NAMALWA (cell line): ENCODE measurements at places on chromosomes 7 and 10.

DNA sequence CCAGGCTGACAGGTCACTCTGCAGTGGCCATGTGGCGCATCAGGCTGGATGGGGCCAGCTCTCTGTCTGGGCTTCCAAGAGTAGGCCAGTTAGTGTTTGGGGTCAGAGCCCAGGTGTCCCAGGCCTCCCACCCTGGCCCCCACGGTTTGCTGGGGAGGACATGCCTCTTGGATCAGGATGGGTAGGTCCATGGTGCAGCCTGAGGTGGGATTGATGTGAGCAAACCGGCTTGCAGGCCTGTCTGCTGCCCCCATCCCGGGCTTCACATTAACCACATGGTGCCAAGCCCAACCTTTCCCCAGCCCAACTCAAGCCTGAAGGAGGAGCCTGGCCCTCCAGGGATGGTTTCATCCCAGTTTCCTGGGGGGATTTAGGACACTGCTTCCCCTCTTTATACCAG lies 39.2 kb downstream of the LDB3 start:
- DNase-seq, result no peak

DNA sequence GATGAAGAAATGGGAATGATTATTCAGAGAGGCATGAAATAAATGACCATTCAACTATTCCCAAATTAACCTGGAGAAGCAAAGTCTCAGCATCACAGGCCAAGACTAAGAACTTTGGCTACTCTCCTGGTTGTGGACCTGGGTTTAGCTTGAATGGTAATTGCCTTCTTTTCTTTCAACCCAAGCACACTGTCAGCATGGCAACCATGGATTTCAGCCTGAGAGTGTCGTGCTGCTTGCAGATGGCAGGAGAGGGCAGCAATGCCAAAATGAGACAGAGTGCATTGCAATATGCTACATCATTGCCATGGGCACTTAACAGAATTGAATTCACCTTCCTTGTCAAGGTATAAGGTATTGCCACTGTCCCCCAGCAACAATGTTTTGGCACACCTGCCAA lies 767.2 kb downstream of the REEP3 start:
- no peak for DNase-seq

DNA sequence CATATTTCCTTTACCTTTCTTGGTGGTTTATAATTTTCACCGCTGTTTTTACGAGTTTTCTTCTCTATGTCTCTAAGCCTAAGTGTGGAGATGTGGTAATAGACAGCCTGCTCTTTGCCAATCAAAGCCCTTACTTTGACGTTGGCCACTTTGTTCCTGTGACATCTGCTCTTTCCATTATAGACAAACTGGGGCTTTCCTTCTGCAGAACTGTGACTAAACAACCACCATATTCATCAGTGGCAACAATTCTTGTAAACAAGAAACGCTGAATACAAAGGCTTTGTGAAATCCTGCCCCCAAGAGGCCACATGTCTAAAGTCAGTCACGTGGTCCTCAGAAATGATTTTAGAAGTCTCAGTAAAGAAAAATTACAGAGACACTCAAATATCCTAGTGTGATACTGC lies 59.6 kb upstream of the CAPZA2 start:
- peak; percentile 74 for DNase-seq

- DNase-seq, result no peak
Measured at GRCh38 chr7:88398459-88398858, 91.8 kb upstream of the STEAP4 start.

DNA sequence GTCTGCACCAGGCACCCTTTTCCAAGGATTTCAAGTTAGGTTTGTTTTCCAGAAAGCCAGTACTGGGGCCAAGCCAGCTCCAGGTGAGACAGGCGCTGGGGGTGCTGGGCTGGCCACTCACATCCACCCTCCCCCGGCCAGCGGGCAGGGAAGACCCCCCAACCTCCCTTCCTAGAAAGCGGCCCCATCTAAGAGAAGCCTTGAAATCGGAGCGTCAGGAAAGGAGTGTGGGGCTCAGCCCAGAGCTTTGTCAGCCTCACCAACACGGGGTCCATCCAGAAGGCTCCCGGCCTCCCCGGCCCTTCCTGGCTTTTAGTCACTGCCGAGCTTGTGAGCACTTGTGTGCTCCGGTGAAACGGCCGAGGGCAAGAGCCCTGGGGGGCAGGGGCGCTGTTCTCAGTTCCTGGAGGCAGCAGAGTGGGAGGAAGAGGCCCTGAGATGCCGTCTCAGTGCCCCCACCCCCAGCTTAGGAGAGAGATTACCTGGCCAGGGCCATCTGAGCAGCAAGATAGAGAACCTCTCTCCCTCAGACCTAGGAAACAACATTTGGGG lies 39.6 kb downstream of the PDGFA start:
- DNase-seq, result no peak

- no peak for DNase-seq
Measured at GRCh38 chr10:68434657-68435056, 27.6 kb upstream of the RUFY2 start.

DNA sequence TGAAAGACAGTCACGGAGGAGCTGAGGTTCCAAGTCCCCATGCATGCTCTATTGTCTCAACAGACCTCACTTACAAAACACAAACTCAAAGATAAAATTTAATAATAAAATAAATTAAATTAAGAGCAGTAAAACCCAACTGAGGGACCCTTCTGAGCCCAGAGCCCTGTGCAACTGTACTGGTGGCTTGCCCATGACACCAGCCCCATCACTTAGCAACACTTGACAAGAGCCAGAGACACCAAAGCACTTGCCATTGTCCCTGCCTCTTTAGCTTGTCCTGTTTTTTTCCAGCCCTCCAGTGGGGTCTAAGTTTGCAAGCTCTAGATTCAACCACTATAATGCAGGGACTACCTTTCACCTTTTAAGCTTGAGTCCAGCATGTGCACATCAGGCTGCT lies 117.9 kb downstream of the JCAD start:
- DNase-seq, result no peak

DNA sequence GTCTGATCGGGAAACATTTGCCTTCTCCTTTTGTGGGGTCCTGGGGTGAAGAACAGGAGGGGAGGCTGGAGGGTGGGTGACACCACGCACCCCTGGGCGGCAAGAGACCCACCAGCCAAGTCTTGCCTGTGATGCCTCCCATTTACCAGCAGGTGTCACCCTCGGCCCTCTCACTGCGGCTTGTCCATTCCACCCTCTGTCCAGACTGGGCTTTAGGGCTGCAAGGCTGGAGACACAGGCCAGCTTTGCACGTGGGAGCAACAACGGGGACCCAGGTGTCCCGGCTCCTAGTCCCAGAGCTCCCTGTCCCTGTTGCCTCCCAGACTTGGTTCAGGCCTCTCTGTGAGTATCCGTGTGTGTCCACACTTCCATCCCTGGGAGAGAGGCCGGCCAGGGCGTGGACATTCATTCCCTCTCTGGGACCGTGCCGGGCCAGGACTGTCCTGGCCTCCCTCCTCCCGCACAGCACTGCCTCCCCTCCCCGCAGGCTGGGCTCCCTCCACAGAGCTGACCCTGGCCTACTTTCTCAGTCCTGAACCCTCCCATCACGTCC lies 36.2 kb upstream of the GTF2IRD1 start:
- DNase-seq, result peak; percentile 78

DNA sequence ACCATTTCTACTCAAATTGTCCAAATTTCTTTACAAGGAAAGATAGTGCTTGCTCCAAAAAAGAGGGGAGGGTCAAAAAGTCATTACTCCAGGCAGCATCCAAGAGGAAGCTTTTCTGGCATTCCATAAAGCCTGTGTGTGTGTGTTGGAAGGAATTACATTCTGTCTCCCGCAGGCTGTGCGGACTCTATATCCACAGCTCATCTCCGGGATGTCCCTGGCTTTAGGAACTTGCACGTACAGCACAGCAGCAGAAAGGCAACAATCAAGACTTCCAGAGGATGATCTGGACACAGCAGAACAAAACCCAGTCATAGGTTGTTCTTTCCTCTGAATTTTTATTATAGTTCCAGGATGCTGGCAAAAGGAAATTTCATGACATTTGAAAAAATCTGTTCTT lies 94.8 kb downstream of the ITIH5 start:
- no peak for DNase-seq

DNA sequence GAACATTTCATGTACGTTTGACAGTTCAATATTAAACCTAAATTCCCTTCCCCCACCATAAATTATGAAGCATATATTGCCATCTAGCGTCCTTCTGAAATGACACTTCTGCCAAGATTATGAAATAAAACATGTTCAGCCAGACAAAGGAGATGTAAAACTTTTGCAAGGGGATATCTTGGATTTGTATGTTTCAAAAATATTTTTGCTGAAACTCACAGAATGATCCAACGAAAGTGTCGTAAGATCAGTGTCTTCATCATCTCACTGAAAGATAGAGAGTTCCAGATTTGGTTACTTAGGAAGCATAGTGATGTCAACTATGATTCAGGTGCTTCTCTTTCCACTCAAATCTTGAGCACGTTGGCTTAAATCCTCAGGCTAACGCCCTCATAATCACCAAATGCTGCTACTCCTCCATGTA lies 904.3 kb downstream of the XPNPEP1 start:
- DNase-seq, result peak; percentile 43

GRCh38 chr7:76149847-76150691 lies 51.6 kb upstream of the SRRM3 start:
- no peak for DNase-seq
